Cortex of kidney (tissue), 1 donor: ENCODE measurements at places on chromosomes 5 and 9.

- DNase-seq = no peak
Observed at GRCh38 chr5:51468196-51468595, 84.9 kb downstream of the ISL1 start.

- DNase-seq = no peak
Observed at GRCh38 chr9:69121155-69122081, 52.7 kb upstream of the TJP2 start.

DNA sequence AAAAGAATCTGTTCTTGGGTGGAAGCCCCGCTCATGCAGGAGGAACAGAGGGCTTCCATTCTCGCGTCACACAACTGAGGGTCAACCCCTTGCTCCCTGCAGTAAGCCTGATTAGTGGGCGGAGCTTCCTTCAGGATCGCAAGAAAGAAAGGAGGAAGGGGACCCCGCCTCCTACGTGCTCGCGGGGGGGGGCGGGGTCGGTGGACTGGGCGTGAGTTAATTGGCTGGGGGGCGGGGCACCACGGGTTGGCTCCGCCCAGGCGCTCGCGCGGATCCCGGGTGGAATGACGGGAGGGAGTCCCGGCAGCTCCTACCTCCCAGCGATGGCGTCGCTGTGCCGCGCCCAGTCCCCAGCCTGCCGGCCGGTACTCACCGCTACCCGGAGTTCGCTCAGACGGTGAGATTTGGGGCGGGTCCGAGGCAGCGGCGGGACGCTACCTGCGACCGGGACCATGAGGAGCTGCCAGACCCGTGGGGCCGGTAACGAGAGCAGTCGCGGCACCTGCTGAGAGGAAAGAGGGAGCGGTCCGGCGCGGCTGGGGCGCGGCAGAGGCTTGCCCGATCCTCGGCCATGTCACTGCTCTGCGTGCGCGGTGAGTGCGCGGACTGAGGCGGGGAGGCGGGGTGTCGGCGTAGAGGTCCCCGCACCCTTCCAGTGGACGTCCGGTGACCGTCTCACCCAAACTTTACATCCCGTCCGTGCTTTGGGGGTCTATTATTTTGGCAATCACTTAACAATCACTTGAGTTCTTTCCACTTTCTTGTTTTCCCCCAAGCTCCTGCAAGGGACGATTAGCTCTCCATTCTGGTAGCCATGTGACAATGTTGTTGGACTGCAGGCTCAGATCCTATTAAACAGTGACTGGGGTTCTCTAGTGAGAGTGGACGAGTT lies at the start of gene UNC13B:
UNC13B (plus strand) TSS at position 297 of the 892 bp plus-strand sequence; CDS start at position 572, 275 bp downstream.
- peak; percentile 73 for DNase-seq

DNA sequence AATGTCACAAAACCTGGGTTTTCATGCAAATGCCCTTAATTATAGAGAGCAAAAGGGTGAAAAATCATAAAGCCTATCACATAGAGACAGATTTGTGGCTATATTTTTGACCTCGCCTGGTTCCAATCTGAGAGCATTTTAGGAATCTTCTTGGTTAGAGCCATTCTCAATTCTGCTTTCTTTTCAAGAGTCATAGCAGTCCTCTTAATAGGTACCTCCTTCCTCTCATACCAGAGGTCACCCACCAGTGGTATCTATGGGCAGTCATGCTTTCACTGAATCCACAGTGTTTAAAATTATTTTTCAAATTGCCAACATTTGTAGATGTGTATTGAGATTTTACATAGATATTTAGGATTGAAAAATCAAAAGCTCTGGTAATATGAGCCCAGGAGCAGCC lies 215.5 kb downstream of the DAB2IP start:
- DNase-seq = no peak

DNA sequence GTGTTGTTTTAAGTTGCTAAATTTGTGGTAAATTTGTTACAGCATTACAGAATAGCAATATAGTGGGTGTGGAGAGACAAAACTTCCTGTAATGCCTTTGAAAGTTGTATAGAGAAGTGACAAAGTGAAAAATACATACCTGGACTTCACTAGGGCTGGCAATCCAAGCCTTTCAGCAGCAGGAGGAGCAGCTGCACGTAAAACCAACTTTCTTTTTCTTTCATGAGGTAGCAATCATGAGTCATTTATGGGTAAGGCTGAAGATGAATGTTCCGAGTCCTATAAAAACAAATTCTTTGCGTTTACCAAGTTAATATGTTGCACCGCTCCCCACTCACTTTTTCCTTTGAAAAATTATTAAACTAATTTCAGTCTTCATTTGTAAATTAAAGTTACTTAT lies 1138.2 kb downstream of the TAF11L14 start:
- no peak for DNase-seq

DNA sequence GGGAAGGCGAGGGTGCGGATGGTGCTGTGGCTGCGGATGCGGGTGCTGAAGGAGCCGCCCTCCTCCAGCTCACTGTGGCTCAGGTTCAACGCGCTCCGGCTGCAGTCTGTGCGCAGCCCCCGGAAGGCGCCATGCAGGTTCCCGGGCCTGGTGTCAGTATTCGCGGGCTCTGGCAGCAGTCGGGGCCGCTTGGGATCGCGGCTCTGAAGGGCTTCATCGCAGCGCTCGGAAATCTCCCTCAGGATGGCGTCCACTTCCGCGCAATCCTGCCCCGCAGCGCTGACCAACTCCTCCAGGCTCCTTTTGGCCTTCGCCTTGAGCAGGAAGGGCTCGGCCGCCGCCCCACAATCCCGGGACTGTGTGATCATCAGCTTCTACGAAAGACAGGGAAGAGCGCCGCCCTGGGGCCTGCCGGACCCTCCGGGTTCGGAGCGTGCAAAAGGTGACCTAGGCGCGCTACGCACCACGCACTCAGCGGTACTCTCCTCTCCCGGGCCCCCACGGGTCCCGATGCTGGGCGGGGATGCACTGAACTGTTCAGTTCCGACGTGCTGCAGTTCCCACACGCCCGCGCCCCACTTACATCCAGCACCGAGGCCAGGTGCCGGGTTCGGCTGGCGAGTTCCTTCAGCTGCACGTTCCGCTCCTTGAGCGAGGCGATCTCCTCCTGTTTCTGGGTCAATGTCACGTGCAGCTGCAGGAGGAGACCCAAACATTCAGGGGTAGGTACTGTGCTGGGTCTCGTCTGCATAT lies 6.5 kb downstream of the MCIDAS start:
- DNase-seq = no peak

DNA sequence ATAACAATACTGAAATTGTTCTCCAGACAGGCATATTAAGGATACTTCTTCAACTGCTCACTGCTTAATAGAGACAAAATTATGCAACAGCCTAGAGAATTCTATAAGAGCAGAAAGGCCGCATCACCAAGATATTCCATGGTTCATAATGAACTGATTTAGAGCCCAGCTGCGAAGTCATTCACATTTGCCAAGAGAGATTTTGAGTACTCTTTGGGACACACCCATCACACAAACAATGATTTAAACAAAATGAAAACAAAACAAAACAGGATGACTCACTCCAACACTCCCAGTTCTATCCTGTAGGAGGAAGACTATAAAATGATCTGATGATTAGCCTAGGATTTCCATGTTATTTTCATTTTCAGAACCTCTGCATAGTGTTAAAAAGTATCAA lies 145.7 kb upstream of the GNA14 start:
- DNase-seq = no peak

DNA sequence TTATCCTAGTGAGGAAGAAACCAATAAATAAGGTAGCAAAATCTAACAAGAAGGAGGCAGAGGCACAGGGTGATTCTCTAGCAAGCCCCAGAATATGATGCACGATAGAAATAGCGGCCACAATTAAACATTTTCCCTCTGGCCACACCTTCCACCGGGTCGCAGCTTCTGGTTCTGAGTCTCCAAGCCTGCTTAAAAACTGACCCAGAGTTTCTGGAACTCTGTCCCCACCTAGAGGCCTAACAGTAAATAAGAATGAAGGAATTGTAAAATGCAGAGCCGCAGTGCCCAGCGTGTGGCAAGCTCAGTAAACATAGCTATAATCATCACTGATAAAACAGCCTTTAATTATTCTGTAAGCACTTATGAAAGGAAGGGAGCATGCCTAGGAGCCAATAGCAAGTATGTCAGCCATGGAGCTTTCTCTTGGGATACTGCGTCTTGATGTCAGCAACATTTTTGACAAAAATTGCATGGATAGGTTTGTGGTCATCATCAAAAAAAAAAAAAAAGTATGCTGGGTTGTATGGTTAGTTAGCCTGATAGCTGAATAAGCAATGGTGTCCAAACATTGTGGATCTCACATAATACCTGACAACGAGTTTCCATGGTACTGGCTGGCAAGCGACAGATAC lies 465.5 kb downstream of the DNAH5 start:
- DNase-seq = no peak

DNA sequence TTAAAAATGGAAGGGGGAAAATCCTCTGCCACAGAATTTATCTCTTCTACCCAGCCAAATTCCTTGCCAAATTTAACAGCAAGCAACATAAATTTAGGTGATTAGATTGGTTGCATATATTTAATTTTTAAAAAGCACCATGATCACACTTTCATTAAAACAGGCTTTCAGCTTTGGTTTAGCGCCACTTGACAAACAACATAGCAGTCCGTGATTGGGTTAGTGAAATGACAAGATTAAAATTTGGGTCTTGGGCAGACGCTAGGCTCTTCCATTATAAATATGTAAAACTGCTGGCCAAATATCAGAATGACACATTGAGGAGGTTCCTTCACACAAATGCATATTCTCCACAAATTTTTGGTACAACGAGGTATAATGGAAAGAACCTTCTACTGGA lies 58.2 kb upstream of the CER1 start:
- DNase-seq = no peak

DNA sequence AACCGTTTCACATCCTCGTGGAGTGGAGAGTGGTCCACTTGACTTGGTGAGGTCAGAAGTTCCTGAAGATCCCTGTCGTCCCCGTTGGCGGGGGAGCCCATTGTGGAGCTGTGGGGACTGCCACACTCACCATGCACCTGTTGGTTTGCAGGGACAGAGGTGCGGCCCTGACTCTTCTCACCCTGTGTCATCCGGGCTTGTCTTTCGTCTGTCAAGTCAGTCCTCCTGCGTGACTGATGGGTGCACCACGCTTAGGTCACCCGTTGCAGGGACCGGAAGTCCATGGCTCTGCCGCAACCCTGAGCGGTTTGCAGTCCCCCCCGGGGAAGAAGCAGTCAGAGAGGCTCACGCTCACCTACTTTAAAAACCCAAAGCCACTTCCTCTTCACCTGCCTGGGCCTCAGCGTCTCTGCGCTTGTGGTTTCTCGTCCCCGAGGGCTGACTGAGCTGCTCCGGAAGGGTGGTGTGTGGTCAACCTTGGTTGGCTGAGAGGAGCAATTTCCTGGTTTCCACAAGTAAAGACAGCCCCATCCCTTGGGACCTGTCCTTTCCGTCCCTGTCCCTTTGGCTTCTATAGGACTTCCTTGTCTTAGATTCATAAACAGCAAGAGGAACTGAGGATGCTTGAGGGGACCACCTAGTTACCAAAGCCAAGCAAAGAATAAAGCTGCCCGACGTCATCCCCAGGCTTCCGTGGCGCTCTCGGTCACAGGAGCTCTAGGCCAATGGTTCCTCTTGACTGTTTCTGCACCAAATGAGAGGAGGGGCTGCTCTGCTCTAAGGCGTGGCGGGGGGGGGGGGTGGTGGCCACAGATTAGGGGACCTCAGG lies 53.2 kb downstream of the USP20 start:
- no peak for DNase-seq

- no peak for DNase-seq
Observed at GRCh38 chr5:114789773-114790402, 379.8 kb downstream of the TRIM36 start.

DNA sequence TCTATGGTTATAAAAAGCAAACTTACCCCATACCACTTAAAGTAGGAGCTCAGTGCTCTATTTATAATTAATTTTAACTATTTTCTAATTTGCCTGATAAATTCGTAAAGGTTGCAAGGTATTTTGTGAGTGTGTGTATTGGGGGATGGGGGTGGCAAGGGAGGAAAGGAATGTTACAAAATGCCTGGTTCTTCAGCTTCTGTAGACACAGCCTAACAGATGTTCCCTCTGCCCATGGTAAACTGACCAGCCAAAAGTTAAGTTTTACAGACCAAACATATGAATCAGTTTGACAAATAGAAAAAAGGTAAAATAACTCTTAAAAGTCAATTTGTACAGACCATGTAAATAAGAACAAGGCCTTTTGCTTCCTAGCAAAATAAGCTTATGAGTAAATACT lies 232.6 kb downstream of the KIAA0825 start:
- no peak for DNase-seq

GRCh38 chr5:88695931-88696330 lies 187.1 kb downstream of the MEF2C start:
- DNase-seq = no peak

DNA sequence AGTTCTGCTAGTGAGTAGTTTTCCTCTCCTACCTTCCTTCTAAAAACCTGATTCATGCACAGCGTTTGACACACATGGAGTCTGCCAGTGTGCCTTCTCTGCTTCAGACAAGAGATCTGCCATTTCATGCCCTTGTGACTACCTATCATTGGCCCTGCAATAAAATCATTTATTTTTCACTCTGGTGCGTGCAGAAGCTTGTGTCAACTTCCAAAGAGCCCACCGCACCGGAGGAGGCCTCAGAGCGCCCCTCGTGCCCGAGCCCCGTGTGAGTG lies 13.7 kb downstream of the HNRNPH1 start:
- no peak for DNase-seq

DNA sequence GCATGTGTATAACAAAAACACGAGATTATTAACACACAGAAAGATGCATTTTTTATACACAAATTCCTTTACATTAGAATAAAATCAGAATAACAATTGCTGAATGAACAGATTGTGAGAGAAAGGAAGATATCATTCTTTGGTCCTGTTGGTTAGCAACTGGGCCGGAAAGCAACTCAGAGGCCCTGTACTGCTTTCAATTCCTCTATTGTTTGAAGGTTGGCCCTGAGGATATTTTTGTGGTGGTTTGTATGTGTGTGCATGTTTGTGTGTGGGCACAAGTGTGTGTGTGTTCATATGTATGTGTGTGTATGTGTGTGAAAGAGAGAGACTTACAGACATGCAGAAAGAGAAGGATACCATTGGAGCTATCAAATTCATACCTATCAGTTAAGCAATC lies 356.8 kb upstream of the DMAC1 start:
- no peak for DNase-seq

GRCh38 chr5:33721491-33722200 lies 170.1 kb downstream of the ADAMTS12 start:
- no peak for DNase-seq

DNA sequence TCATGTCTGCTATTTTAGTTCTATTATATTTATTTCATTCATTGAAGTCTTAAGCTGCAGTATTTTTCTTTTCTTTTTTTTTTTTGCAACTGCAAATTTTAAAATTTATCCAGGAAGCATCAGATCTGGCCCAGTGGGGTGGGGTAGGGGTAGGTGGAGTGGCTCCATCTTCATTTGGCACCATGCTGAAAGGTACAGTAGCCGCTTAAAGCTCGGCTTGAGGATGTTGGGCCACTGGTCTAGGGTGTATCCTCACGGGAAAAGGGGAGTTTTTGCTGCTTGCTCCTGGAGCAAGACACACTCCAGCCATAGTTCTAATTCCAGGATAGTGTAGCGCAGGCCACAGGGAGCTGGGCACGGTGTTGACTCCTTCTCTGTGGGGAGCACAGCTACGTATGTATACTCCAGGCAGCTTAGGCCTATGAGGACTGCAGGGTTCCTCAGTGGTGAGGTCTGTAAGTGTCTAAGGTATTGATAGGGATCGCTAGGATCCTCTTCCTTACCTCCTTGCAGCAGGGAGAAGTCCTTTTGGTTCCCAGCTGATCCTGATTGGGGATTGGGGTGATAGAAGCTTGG lies 22.7 kb downstream of the RCL1 start:
- no peak for DNase-seq

- DNase-seq = no peak
Observed at GRCh38 chr5:57658018-57658417, 175.4 kb upstream of the ACTBL2 start.
